Stimulated activated naive CD4-positive, alpha-beta T cell treated with Interleukin-2 at 50 U/mL for 16 hours (primary cell): ENCODE measurements at places on chromosomes 1 and 21.

DNA sequence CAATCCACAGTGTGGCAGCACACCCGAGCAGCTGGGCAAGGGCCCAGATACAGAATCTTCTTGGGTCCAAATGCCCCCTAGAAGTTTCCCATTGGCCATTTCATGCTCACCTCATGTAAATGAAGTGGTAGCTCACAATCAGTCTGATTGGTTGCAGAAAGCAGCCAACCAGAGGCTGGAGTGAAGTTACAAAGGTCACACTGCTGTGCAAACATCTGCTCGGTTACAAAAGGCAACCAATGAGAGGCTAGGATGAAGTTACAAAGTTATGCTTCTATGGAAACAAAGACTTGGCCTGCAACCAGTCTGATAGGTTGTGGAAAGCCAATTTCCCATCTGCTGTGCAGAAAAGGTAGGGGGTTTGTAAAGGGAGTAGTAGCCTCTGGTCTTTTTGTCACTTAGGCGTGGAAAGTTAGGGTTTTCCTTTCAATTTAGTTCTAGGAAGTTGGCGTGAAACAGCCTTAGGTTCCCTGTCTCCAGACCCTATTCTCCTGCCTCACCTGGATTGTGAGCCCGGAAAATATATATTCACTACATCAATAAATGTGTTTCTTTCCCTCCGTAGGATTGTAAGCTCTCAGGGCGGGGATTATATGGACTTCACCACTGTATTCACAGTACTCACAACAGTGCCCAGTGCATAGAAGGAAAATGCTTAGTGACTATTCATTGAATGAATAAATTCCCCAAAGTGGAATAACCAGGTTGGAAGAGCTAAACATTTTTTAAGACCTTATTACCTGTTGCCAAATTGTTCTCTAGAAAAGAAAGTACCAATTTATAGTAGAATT lies 91.9 kb downstream of the URB2 start:
- DNase-seq: no peak

DNA sequence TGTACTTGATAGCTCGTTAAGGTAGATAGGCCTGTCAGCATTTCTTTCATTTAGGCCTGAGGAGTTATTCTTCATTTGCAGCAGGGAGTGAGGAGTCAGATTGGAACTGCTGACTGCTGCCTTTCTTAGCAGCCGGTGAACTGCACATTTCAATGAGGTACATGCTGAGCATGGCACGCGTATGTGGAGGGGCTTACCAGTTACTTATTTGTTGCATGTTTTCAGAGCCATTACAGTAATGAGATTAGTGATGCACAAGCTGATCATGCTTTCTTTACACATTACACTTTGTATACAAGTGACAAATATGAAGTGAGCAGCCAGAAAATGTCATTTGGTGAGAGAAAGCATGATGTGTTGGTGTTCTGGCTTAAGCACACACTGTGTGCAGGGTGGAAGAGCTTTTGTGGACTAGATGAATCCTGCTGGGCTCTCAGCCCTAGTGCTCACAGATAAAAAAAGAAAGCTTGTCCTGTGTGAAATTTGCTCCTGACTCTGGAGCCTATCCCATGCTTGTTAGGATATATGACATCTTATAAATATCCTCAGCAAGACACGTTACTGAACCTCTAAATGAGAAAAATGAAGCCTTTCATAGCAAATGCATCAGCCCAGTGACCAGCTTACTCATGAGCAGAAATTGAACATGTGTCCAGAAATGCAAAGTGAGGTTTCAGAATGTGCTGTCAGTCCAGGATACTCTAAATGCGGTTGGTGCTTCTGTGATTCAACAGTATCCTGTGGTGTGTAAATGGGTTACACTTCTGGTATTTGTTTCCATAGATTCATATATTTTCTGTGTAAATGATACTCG lies 574.7 kb upstream of the ADGRL2 start:
- DNase-seq: no peak

DNA sequence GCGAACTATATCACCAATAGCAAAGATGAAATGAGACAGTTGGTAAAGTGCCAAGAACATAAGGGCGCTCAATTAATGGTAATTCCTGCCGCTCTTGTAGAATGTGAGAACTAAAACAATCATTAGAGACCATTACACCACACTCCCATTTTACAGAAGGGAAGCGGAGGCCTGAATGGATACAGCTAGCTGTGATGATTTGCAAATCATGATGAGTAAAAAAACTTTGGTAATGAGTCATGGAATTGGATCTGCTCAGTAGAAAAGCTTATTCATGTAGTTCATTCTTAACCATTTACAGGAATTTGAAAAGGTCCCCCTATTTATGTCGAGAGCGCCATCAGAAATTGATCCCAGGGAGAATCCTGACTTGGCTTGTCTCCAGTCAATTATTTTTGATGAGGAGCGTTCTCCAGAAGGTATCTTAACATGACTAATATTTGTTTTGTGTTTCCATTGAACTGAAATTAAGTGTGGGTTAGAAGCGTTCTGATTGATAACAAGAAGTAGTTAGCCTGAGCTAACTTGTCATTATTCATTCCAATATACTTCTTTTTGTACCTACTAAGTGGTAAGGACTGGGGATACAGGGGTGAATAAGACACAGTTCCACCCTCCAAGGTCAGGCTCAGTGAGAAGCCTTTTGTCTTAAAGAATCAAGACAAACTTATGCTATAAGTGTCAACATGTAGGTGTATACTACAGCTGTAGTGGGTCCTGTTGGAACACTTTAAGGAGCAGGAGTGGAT lies 812 bp downstream of the TTC4 start:
- DNase-seq: no peak

GRCh38 chr1:12717301-12717838 lies 1.5 kb downstream of the AADACL3 start:
- no peak for DNase-seq

GRCh38 chr1:59360170-59360569 lies 63.3 kb downstream of the FGGY start:
- no peak for DNase-seq

DNA sequence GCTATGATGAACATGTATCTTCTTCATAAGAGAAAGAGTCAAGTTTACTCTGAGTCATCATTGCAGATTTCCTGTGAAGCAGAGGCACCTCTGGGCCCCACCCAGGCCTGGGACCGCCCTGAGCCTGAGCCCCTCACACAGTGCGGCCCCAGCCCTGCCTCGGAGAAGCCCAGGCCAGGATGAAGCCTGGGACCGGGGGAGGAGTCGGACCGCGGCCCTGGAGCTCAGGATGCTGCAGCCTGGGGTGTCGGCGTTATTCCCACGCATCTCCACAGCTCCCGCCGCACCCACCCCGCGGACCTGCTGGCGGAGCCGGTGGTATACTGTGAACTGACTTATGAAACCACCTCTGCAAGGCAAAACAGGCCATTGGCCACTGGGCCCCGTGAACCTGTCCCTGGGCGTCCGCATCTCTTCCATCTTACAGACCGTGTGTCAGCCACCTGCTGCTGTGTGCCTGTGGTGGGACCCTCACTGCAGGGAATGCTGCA lies 2.4 kb upstream of the COL6A1 start:
- no peak for DNase-seq

DNA sequence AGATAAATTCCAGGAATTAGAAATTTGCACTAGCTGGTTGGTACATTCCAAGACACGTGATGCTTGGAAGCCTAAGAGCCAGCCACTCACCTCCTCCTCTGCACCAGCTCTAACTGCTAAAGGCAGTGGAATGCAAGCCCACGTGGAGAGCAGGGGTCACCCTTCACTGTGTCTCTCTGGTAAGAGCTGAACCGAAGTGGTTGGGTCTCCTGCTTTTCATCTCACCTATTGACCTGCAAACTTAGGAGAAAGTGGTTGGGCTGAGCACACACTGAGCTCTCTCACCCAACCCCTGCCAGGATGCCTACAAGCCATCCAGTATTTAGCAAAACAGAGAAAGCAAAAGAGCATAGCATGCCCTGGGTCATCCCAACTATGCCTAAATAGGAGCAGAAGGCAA lies 19.3 kb downstream of the HAO2 start:
- no peak for DNase-seq

GRCh38 chr1:246199086-246199645 lies 307.9 kb downstream of the SMYD3 start:
- no peak for DNase-seq

DNA sequence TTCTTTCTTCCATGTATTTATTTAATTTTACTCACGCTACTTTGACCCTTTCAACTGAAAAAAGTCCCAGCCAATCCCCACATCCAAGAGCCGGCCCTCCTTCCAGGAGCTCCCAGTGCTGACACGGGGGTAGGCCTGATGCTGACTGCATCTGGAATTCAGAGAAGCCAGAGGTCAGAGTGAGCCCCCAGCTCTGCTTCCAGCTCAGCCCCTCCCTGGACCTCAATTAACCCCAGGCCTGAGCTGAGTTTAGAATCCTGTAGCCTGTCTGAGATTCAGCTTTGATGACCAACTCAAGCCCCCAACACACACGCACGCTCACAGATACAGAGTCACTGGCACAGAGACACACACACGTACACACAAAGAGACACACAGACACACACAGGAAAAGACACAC lies 247.9 kb downstream of the NPHP4 start:
- no peak for DNase-seq

- no peak for DNase-seq
These were observed 871 bp downstream of the PLA2G2F start for GRCh38 chr1:20139776-20140612.

DNA sequence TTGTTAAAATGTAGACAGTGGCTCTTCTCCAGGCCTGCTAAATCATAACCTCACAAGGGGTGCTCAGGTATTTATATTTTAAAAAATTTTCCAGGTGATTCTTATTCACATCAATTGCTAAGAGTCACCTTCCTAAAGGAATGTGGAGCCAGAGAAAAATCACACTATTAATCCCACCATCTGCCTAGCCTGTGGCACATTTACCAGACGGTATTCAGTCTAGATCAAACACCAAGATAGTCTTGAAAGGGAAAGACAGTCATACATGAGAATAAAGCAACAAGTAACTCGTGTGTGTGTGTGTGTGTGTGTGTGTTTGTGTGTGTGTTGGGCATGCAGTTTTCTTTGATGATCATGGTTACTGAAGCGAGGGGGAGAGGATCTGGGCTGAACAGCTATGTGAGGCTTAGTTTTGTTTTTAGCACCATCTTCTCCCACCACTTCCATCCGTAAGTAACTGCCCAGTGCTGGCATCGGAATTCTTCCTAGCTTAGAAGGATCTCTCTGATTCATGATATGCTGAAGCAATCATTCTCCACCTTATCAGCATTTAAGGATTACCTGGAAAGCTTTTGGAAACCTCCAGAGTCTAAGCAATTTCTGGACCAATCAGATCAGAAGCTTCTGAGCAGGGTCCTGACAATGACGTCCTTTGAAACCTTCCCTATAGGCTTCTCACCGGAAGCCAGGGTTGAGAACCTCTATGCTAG lies 2.4 kb upstream of the DPT start:
- no peak for DNase-seq

DNA sequence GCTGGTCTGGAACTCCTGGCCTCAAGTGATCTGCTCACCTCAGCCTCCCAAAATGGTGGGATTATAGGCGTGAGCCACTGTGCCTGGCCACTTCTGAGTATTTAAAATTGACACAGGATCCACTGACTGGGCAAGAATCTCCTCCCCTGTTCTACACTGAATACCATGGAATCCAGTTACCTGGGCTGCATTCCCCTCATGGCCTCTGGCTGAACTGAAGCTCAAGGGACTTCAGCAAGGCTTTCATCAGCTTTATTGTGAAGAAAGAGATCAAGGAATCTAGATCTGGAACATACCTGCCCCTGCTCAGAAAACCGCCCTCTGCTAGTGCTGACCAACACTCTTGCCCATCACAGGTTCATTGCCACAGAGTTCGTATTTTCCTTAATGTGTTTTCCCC lies 20.5 kb downstream of the NCF2 start:
- no peak for DNase-seq

GRCh38 chr1:52357397-52357796 lies 8.6 kb downstream of the CC2D1B start:
- DNase-seq: no peak

- no peak for DNase-seq
These were observed 513 bp upstream of the RAB3GAP2 start for GRCh38 chr1:220272841-220273090.

- no peak for DNase-seq
These were observed 39.2 kb downstream of the RUNX3 start for GRCh38 chr1:24890887-24891286.

- DNase-seq: no peak
These were observed 11.9 kb downstream of the THEMIS2 start for GRCh38 chr1:27884006-27884954.

- DNase-seq: no peak
These were observed 1637.8 kb downstream of the PLA2G4A start for GRCh38 chr1:188466539-188466938.

GRCh38 chr1:1906185-1907097 lies 8.6 kb upstream of the CALML6 start:
- DNase-seq: peak; percentile 61

DNA sequence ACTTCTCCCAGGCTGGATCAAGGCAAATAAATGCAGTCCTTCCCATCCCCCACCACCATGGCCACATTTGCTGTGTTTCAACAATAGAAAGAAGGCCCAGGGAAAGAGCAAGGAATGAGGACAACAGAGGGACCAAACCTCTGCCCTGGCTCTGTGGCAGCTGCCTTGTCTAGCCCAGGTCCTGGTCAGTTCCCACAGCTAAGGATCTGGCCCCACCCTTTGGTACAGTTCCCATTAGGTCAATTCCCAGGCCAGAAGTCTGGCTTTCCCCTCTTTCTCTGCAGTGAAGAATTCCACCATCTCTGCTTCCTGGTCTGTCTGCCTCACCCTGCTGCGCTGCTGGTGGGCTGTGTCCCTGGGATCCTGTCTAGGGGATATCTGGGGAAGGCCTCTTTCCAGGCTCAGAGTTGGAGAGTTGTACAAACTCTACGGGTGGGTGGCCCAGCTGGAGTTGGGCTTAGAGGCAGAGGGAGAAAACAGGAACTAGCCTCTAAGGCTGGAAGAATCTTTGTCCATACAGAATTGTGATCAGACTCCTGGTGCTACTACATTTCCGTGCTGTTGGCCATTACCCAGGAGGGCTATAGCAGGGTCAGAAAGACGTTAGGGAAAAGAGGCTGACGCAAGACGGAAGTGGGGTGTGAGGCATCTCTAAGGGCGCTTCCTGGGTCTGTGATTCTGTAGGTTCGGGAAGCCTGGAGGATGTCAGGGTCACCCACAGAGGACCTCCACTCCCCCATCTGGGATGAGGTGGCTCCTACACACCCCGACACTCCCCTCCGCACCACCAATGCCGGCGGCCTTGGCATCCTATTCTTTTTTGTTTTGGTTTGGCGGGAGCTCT lies 953 bp upstream of the NDUFS2 start:
- no peak for DNase-seq

DNA sequence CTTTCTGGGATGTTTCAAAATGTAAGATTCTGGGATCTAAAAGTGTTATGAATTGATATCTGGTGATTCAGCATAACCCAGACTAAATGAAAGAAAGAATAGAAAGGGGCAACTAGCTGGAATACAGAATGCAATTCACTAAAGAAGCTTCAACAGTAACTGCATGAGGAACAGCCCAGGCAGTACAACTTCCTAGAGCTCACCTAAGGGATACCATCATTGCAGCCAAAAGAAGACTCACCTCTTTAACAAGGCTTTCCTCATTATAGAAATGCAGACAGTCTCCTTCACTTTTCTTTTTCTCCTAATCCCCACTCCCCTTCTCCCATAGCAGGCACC lies 6.3 kb downstream of the RGS5 start:
- no peak for DNase-seq
